Lower lobe of right lung (tissue), 2 donors: ENCODE measurements at places on chromosomes 3 and 15.

- DNase-seq = no peak
Measured at GRCh38 chr15:53984221-53984620, 6.0 kb downstream of the UNC13C start.

DNA sequence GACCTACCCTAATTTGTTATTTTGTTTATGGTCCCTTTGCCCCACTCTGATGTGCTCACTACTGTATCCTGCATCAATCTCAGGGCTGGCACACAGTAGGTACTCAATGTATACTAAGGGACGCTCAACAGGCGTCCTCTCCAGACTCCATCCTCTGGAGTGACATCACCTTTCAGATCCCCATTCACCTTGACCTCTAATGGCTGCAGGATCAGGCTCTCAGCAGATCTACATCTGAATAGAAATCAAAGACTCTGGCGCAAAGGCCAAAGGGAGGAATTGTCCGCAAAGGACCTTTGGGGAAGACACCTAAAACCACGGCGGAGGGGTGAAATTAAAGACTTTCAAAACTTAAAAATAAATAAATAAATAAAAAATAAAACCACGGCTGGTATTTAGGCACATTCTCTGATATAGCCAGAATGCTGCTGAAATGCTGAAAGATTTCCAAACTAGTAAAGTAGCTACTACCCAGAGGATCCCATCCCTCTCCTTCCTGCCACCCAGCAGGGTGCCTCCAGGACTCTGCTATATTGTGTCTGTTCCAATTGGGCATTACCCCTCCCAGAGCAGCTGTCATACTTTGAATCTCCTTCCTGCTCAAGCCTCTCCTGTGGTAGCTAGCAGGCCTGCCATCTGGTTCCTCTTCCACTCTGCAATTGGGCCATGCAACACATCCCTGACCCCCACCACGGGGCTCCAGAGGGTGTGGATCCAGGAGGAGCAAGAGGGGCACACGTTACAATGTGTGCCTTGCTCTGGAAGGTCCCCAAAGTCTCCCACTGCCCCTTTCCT is 6.1 kb downstream of the SHF start:
- DNase-seq = no peak

DNA sequence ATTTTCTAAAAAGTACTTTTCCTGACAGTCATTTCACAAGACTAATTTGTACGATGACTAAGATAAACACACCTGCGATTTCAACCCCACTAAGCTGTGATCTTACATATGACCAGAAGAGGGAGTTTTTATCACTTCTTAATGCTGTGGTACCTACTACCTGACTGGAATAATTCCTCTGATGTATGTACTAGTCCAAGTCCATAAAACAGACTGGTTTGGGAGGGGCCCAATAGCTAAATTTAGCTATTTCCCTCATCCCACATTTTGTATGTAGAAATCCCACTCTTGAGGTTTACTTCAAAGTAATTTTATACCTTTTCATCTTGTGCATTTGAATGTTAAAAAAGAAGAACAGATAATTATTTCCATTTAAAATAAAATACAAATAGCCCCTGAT is 49.7 kb upstream of the SCAANT1 start:
- DNase-seq = no peak

GRCh38 chr15:64105113-64105704 is 9.4 kb downstream of the SNX1 start:
- no peak for DNase-seq

DNA sequence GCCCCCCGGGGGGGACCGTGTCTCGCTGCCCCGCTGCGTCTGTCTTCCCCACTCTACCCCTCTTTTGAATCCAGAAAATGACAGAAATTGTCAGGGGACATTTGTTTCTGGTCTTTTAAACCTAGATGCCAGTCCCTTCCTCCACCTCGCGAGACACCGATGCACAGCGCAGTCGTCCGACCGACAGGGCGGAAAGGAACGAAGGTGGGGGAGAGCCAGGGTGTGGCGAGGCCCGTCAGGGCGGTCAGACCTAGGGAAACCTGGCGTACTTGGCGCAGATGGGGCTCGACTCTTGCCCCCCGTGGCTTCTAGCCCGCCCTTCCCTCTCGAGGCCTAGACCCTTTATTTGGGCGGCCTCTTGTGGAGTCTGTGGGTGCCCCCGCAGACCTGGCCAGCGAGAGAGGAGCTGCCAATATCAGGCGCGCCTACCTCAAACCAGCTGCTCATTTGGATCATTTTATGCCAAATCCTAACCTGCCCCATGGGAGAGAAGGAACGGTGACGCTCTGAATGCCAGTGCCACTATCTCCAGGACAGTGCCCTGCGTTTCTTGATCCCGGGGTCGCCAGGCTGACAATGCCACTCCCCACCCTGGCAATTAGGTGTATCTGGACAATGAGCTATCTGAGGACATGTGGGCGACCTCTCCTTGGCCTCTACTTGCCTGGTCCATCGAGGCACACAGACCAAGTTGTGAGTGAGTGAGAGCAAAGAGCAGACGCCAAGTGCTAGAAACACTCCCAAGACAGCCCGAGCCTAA is 500 bp upstream of the RAB6B start:
- DNase-seq = peak; percentile 26

GRCh38 chr15:52076889-52077781 is 35.4 kb downstream of the BCL2L10 start:
- no peak for DNase-seq

- DNase-seq = no peak
Measured at GRCh38 chr3:12593473-12593872, 36.6 kb downstream of the MKRN2 start.

GRCh38 chr15:31554261-31554660 is 227.6 kb downstream of the KLF13 start:
- no peak for DNase-seq

DNA sequence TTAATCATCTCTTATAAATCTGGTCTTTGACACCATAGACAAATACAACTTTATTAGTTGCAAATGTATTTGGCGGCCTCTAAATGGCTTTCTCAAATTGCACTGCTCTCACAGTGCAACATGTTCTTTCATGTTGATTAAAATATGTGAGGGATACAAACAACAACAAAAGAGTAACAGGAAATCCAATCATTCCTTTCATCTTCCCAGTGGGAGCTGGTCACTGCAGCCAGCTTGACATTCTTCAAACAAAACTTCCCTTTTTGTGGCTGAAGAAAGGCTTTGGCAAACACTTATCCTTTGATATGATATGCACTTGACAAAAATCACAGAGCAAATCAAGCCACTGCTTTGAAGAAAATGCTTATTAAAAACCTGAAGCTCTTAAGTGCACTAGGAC is 973.6 kb downstream of the EPHA3 start:
- DNase-seq = no peak

GRCh38 chr15:29687204-29687815 is 135.0 kb downstream of the TJP1 start:
- DNase-seq = no peak

DNA sequence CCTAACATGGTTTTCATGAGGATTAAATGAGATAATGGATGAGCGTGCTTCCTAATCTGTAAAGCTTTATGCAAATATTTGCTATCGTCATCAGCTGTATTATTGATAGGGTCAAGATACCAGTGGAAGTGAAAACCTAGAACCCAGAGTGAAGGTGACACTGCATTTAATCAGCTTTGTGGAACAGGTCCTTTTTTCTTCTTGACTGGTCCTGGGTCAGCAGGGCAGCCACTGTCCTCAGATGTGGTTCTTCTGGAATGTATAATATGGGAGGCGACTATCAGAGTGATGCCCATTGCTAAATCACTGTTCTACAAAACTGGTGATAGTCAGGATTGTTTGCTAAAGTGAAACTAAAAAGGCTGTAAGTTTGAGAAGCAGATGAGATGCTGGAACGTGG is 41.4 kb downstream of the SORD start:
- DNase-seq = no peak
